ENCODE measurements at places on chromosomes 1 and 21.

GRCh38 chr21:44730951-44731579 lies 19.7 kb upstream of the TSPEAR start:
- DNase-seq, result no peak

- DNase-seq, result no peak
Observed at GRCh38 chr1:82807563-82807962, 1006.8 kb downstream of the ADGRL2 start.

GRCh38 chr1:112798292-112798691 lies 83.2 kb upstream of the PPM1J start:
- no peak for DNase-seq

GRCh38 chr1:16260814-16261213 lies 23.8 kb upstream of the CPLANE2 start:
- DNase-seq, result no peak

GRCh38 chr1:155085504-155086127 lies 7.0 kb downstream of the EFNA3 start:
- no peak for DNase-seq

- DNase-seq, result no peak
Observed at GRCh38 chr1:43267291-43267805, 2.4 kb upstream of the TMEM125 start.

DNA sequence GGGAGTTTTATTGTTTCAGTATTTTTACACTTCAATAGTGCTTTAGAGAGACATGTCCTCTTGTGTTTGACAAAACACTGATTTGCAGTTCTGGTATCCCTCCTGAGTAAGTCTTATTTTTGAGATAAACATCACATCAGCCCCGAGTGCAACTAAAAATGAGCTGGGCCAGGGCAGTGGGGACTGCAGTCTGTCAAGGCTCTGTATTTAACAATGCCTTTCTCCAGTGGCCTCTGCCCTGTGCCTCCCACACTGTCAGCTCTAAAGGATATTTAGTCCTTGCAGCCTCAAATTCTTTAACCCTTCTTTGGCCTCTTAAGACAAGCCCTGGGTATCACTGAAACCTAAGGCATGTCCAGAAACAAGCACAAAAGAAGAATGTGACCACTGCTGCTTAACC lies 160.6 kb downstream of the ST6GALNAC5 start:
- DNase-seq, result no peak

GRCh38 chr1:18630511-18631495 lies at the start of gene PAX7:
Gene PAX7, plus strand, starts transcription at chr1:18630846. Its CDS starts 758 bp downstream, at chr1:18631604.
- DNase-seq, result no peak

- no peak for DNase-seq
Observed at GRCh38 chr21:45150638-45151131, 76.3 kb downstream of the ADARB1 start.

DNA sequence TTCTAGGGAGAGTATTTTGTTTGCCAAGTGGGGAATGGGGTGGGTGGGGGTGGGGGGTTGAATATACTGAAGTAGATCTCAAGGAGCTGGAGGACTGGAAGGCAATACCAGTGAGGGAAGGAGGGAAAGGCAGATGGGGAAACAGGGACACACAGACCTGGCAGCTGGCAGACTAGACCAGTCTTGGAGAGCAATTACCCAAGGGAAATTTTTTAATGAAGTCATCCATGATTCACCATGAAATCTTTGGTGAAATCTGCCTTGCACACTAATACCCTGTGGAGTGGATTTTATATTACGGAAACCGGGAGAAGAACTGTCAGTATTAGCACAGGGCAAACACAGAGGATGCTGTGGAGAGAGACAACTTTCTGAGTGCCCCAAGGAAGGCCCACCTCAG lies 29.7 kb upstream of the MARK1 start:
- DNase-seq, result no peak

GRCh38 chr21:42316891-42317290 lies 1.7 kb upstream of the TFF3 start:
- no peak for DNase-seq

DNA sequence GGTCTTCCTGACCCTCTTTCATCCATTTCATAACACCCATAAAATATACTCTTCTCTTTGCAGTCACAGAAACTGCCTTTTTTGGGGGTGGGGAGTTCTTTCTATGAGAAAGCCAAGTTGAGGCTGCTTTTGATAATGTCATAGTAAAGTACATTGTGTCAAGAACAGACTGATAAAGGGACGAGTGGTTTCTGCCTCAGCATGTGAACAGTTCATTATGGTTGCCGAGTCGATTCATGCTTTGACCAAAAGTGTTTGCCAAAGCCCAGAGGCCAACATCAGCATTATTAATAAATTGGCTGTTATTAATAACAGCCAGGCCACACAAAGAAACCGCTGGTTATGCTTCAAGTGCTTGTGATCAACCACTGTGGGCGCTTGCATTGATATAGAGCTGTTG lies 162.0 kb downstream of the HUNK start:
- DNase-seq, result no peak

- DNase-seq, result no peak
Observed at GRCh38 chr1:167210966-167211674, 9.6 kb upstream of the POU2F1 start.

GRCh38 chr21:18030248-18030647 lies 211.1 kb upstream of the C21orf91 start:
- DNase-seq, result no peak

- no peak for DNase-seq
Observed at GRCh38 chr21:15823486-15824150, 93.8 kb downstream of the USP25 start.

- DNase-seq, result no peak
Observed at GRCh38 chr1:210381934-210382333, 53.2 kb downstream of the HHAT start.

DNA sequence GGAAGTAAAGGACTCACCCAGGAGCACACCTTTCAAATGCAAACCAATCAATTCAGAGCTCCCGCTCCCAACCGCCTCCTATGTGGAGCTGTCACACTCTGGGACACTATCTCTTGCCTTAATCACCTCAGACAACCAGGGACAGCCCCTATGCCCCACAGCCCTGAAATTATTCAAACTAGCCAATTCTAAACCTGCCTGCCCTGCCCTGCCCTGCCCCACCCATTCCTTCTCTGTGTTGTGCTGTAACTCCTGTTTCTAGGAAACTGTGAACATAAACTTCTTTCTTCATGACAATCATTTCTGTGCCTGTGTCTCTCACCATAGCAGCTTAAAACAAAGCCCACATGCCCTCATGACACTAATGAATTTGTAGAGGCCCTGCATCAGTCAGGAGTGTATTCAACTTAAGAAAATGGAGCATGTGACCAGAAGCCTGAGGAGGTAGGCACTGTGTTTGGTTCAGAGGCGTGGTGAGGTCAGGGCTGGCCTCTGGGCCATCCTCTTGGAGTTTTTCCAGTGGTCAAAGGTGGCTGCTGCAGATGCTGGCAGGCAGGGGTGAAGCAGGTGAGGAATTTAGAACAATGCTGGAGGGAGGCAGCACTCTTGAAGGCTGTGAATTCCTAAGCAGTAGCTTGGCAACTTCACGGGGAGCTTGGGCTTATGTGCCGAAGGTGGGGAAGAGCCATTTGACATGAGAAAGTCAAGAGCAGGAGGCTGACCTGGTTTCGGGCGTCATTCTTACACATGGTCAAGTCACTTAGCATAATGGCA lies 74.5 kb downstream of the RHOU start:
- no peak for DNase-seq

DNA sequence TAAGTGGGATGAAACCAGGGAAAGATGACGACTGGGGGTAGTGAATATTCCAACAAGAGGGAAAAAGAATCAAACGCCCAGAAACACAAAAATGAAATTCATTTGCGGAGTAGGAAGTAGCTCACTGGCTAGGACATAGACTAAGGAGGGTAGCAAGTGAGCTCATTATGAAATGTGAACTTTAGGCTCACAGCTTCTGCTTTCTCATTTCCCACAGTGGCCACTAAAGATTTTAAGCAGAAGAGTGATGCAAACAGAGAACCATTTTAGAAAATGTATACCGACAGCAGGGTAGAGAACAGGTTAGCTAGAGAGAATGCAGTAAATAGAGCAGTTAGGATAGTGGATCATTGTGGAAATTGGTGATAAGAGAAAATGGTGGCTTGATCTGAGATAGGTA lies 3.5 kb downstream of the CD48 start:
- DNase-seq, result no peak

DNA sequence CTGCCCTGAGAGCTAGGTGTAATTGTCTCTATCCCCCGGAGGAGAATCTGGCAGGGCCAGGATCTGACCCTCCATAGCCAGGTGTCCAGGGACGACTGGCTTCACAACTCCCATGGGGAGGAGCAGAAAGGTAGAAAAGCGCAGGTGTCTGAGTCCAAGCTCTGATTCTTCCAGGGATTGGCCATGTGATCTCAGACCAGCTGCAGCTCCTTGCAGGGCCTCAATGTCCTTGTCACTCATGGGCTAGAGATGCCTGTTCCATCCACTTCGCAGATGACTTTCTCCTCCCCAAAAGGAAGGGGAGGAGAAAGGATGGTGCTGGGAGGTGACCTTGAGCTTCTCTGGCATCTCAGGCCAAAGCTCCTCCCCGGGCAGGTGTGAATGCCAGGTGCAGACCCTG lies 22.7 kb downstream of the HSPG2 start:
- DNase-seq, result no peak

GRCh38 chr1:202576816-202577215 lies 133.4 kb downstream of the SYT2 start:
- DNase-seq, result no peak

DNA sequence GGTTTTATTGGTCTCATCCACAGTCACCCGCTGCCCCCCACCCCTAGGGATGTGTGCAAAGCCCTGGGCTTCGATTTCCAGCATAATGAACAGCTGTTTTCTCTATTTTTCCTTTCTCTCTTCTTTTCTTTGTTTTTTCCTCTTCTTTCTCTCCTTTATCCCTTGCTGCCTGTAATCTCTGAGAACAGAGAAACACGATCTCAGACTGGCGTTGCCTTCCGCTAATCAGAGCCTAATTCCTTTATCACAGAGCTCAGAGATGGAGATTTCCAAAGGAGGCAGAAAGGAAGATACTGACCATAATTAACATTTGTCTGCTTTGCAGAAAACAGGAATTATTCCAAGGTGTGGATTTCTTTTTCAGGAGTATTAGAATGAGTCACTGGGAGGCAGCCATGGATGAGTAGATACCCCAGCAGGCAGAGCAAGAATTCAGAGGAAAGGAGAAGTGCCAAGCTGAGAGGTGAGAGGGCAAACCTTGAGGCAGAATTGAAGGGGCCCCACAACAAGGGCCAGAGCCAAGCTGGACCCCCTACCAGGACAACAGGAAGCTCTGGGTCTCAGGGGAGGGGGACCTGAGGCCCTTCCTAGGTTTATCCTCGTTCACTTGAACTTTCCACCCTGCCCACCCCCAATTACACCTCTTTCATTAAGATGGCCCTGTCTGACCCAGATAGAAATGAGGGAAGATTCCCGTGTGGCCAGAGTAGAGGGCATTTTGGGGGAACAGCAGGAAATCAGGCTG lies 33.3 kb downstream of the MATN1 start:
- DNase-seq, result no peak

DNA sequence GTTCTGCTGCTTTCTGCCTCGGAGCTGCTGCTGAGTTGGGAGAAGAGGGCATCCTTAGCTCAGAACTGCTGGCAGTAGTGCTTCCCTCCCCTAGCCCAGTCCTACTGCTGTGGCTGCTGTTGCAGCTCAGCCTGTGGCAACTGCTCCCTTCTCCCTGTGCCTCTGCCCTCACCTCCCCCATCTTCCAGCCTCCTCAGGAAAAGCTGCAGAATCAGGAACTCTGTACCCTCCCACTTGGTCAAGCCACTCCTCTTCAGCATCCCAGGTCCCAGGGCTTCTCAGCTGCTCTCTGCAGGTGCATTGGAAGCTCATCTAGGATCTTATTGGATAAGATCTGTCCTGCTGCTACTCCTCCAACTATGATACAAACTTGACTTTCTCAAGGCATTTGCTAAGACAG lies 316.7 kb downstream of the BRINP2 start:
- no peak for DNase-seq

DNA sequence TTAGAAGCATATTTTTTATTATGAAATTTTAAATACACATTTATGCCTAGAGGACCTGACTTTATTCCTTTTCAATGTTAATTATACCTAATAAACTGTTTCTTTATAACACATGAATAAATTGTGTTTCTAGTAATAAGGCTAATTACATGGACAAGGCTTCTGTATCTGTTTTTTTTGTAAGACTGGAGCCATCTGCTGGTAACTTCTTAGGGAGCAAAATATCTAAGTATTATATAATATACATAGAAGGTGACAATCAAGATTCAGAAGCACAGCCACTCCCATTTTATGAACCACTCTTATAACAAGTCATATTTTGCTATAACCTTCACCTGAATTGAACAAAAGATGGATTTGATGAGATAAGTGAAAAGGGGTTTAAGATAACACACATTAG lies 84.2 kb downstream of the LBR start:
- DNase-seq, result no peak

- DNase-seq, result no peak
Observed at GRCh38 chr1:33918368-33918767, 54.5 kb downstream of the HMGB4 start.

GRCh38 chr1:5959667-5960230 lies 32.5 kb downstream of the NPHP4 start:
- no peak for DNase-seq

GRCh38 chr1:150233359-150234308 lies 2.3 kb downstream of the ANP32E start:
- DNase-seq, result no peak

DNA sequence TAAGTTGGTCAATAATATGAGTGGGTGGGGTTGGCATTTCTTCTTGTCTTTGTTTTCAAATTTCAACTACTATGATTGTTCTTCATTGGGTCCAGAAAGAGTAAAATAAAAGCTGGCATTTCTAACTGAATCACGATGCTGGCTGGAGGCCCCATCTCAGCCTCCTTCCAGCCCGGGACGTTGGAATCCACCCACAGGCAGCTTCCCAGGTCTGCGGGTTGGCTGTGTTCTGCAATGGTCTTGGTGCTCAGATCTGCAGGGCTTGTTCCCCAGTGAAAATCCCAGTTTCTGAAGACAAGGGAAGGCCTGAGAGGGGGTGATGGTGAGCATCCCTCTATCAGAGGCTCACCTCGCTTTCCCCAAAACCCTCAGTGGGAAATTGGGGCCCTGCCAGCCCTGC lies 54.7 kb upstream of the ARHGEF16 start:
- DNase-seq, result no peak

DNA sequence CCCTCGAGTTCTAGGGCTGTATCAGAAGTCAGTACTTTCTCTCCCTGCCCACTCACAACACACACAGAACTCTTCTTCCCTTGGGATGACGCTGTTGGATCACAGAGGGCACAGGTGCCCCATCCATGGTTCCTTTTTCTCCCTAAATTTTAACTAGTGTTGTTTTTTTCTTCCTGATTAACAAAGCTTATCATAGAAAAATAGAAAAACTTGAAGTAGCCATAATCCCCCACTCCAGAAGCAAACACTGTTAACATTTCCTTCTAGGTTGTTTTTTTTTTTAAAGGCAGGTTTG lies 27.5 kb downstream of the NAV1 start:
- DNase-seq, result no peak

GRCh38 chr1:110155878-110156522 lies 5.7 kb downstream of the SLC6A17 start:
- no peak for DNase-seq

Measured in D721Med (cell line).